Activated CD8-positive, alpha-beta memory T cell treated with anti-CD3 and anti-CD28 coated beads for 1 hour (primary cell): ENCODE measurements at places on chromosomes 12 and 14.

DNA sequence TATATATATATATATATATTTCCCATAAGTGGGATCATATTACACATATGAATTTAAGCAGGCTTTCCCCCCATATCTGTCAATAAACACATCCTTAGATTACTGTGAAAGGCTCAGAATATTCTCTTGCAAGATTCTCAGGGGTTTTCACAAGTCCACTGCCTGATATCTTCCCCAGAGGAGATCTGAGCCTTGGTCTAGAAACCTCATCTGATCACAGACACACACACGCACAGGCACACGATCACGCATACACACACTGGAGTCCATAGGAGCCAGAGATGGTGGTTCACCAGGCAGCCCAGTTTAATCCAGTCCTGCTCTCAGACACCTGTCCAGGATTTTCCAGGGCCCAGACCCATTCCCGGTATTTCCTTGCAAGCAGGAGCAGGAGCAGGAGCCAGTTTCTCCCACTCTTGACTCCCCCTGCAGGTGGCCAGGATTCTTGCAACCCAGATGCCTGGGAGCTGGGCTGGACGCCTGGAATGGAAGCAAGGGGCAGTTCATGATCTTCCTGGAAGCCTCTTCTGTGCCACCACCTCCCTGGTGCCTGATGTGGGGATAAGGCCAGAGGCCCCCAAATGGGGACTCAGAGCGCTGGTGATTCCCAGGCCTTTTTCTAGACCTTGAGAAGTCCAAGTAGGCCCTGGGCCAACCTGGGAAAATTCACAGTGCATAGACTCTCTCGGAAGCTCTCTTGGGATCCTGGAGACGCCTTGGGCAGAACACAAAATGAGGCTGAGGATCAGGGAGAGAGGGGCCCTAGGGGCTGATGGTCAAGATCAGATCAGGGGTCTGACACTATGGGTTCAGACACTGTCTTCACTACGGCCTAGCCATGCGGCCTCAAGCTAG lies 16.5 kb upstream of the KRT78 start:
- DNase-seq = no peak

- no peak for DNase-seq
These were observed 8.1 kb upstream of the CLMN start for GRCh38 chr14:95327558-95328374.

GRCh38 chr14:103472939-103473338 lies 49.7 kb downstream of the CKB start:
- no peak for DNase-seq

DNA sequence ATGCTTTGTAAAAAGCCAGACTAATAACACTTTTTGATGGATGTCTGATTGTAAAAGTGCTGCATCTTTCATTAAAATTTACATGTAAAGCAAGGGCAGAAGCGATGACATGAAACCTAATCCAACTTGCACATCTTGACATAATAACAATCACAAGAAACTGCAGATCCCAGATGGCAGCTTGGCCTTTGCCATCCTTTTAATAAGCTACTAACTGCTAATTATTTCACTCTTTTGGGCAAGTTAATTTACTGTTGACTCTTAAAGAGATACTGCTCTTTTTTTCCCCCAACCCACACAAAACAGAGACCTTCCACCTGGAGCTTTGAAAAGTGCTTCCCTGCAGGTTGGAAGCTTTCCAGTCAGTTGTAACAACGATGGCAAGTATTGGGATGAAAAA lies 137.5 kb downstream of the NRXN3 start:
- DNase-seq = no peak

GRCh38 chr12:11746024-11746771 lies 96.7 kb downstream of the ETV6 start:
- no peak for DNase-seq

DNA sequence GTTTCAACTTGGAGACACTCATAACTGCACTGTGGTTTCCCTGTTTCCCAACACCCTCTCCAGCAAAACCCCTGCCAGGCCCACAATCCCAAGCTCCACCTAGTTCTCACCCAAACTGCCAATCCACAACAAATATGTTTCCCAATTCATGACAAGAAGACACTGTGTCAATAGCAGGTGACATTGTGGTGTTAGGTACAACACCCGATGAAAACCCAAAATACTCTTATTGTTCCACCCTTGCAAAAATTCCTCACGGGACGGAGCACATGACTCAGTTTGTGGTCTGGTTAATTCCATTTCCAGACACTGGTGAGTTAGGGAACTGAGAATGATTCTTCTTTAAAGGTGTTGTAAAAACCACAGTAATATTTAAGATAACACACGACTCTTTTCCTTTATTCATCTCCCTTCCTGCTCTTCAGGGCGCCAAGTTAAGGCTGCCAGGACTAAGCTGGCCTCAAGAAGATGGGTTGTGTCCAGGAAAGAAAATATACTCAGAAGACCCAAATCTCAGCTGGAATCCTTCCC lies 735.5 kb downstream of the MED13L start:
- no peak for DNase-seq

DNA sequence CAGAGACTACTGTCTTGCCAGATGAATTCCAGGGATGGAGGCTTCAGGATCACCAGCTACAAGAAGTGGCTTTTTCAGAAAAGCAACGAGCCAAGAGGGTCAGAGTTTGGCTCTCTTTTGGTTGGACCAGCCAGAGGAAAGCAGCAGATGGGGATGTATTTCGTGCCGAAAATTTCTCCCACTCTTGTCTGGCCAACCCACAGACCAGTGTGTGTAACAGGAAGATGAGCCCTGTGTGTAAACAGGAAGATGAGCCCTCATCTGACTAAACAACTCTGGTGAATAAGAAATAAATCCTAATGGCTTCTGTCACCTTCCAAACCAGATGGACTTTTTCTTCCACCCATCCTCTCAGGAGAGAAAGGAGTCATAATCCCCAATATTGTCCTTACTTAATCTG lies 13.1 kb downstream of the GPR68 start:
- DNase-seq = no peak

DNA sequence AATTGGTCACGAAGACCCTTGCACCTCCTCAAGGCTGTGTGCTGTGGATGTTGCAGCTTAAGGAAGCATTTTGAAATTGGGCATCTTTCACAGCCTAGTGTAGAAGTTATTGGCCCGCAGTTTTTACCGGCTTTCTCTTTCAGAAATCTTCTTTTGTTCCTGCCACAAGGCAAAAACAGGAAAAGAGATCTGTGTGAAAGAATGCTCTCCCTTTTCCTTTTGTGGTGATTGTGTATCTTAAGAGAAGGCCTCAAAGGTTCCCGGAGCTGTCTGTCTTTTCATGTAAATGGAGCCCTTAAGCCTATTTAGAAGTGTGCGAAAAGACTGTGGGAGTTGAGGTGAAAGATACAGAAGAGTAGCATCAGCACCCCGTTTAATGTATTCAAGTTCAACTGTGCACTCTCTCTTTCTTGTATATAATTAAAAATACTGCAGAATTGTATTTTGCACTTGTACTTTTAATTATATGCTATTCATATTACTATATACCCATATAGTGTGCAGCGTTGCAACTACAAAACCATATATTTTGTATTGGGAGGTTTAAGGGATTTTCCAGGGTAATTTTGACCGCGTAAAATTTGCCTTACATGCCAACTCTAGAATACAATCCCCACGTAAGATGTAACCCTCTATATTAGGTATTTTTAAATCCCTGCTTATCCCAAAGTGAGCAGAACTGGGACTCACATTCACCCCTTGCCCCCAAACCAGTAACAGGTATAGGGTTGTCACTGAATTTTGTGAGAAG lies 441.7 kb downstream of the RAD51B start:
- DNase-seq = no peak

GRCh38 chr12:46407361-46407760 lies 34.8 kb upstream of the SLC38A2 start:
- no peak for DNase-seq

DNA sequence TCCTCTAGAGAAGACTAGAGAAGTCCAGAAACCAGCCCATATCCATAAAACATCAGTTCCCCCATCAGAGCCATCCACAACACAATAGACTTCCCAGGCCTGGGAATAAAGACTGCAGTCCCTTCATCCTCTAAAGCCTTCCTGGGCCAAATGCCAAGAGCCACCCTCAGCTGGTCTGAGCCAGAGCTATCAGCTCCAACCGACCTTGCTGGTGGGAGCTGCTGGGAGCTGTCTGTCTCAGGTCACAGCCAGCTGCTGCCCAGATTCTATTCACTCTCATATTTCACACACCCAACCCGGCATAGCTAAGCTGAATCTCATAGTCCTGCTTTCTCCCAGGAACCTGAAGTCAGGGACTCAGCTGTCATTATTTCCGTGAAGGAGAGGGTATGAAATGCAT lies 10.9 kb upstream of the TFCP2 start:
- DNase-seq = no peak

DNA sequence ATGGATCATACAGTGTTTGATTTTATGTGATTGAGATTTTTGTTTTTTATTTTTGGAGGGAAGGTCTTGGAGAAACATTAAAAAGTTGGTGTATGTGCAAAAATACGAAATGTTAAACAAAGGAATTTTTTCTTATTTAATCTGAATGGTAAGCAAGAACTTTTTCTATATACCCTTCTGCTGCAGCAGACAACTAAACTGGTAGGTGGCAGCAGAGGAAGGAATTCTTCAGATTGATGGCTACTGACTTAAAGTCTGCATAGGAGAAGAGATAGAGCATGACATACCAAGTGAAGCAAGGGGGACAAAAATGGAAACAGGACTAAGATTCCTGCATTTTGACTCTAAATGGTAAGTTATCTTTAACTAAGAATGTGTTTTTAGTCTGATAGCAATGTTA lies 42.0 kb upstream of the A2ML1 start:
- no peak for DNase-seq
